Foreskin keratinocyte (primary cell): ENCODE measurements at places on chromosomes 12 and 14.

- DNase-seq = no peak
Measured at GRCh38 chr12:52805000-52805399, 8.9 kb downstream of the KRT4 start.

- DNase-seq = no peak
Measured at GRCh38 chr12:98754095-98754494, 109.0 kb downstream of the APAF1 start.

DNA sequence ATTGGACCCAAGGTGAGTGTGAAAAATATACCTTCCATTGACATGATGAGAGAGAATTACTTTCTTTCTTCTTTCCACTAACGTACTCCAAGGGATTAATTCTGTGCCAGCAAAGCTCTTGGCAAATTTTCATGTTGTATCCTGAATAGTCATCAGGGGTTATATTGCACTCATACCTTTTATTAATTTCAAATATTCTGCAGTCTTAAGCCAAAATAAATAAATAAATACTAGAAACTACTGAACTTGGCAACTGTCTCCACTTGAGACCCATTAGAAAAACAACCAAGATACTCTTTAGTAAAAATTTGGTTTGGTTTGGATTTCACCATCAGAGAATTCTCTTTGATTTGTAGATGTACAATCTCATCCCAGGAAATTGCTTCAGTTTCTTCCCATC lies 22.1 kb upstream of the CLEC14A start:
- no peak for DNase-seq

DNA sequence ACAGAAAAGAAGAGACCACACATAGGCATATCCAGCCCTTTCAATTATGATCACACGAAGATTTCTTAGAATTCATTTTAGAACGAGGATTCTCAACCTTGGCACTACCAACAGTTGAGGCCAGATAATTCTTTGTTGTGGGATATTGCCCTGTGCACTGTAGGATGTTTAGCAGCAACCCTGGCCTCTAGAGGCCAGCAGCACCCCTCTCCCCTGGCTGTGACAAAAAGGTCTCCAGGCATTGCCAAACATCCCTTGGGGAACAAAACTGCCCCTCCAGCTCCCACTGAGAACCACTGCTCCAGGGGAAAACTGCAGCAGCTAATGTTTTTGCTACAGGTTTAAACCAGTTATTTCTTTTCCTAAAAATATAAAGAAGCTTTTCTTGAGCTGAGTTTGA lies 7.1 kb downstream of the NT5DC3 start:
- DNase-seq = no peak

DNA sequence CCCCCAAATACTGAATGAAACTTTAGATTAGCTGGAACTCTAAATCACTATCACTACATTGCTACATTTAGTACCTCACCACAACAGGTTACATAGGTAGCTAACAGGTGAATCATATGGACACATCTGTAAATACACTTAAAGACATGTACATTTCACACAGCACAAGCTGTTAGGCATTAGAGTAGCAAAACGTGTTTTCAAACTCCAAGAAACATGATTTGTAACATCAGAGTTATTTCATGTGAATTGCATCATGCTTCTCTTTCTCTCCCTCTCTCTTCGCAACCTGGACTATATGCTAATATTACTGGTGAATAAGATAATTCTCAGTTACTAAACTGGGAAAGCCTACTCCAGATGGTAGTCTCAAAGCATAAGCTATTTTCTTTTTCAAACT lies 4.3 kb downstream of the SEL1L start:
- no peak for DNase-seq

- DNase-seq = no peak
Measured at GRCh38 chr12:130104571-130105106, 57.6 kb upstream of the FZD10 start.

- DNase-seq = peak; percentile 72
Measured at GRCh38 chr12:52925717-52926595, 21.1 kb upstream of the KRT8 start.

GRCh38 chr14:76118594-76118993 lies 33.1 kb upstream of the GPATCH2L start:
- no peak for DNase-seq
